Osteoblast (primary cell): ENCODE measurements at places on chromosomes 3 and 15. TPM values are rescaled to one million over a fixed set of nuclear protein-coding genes. Genes with fewer than 3 reads are reported as not detected.

The WHAMM gene
- 8.0 and 8.3 TPM in 2 replicates for total RNA-seq

The ROPN1 gene
- total RNA-seq = not detected in 2 replicates

The C2CD4A gene
- under 0.01 TPM in 1 of 2 replicates, not detected in the other for total RNA-seq

DNA sequence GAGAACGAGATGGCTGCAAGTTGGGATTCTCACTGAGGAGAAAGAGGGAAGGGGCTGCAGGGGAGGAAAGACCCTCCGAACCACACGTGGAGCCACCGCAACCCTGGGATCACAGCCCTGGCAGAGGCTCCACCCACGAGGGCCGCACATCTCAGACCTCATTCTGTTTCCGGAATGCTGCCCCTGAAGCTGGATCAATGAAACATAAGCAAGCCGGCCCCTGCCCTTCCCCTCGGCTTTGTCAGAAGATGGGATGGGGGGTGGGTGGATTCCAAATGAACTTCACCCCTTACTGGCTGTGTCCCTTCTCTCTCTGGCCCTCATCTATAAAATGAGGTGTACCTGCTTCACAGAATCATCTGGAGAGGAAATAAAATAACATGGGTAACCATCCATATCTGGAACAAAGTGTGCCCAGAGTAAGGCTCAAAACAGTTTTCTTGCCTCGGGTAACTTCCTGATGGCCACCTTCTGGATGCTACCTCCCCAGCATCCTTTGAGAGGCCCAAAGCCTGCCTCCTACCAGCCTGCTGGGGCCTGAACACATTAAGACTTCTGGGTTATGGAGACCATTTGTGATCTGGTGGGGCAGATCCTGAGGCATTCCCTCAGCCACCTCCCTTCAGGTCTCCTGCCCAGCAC is 4.6 kb upstream of the CCDC9B start:
- H3K36me3 ChIP-seq = no peaks in the 10 kb centered on the region
- no peak overlapping the region for H3K4me3 ChIP-seq
- H3K4me1 ChIP-seq = peaks cover 39% of the 10 kb centered on the region
- DNase-seq = no peak
- peak overlapping the region; percentile 99 for H3K27ac ChIP-seq
- H3K27me3 ChIP-seq = no peaks in the 10 kb centered on the region

DNA sequence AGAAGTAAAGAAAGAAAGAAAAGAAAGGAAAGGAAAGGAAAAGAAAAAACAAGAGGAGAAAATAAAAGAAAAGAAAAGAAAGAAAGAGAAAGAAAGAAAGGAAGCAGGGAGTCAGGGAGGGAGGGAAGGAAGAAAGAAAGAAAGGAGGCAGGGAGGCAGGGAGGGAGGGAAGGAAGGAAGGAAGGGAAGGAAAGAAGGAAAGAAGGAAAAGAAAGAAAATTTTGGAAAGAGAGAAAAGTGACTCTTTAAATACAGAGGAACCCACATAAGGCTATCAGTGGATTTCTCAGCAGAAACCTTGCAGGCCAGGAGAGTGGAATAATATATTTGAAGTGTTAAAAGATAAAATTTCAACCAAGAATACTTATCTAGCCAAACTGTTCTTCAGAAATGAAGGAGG is 44.2 kb upstream of the GNB4 start:
- no peak for DNase-seq
- H3K36me3 ChIP-seq = no peaks in the 10 kb centered on the region
- no peaks in the 10 kb centered on the region for H3K4me1 ChIP-seq
- no peak overlapping the region for H3K4me3 ChIP-seq

GRCh38 chr15:70095408-70096214 is 2.1 kb downstream of the TLE3 start:
- peak overlapping the region; percentile 64 for H3K27ac ChIP-seq
- H3K4me3 ChIP-seq = peak overlapping the region; percentile 97
- peak; percentile 90 for DNase-seq
- peaks cover 32% of the 10 kb centered on the region for H3K36me3 ChIP-seq
